ENCODE measurements at places on chromosomes 4 and X.

DNA sequence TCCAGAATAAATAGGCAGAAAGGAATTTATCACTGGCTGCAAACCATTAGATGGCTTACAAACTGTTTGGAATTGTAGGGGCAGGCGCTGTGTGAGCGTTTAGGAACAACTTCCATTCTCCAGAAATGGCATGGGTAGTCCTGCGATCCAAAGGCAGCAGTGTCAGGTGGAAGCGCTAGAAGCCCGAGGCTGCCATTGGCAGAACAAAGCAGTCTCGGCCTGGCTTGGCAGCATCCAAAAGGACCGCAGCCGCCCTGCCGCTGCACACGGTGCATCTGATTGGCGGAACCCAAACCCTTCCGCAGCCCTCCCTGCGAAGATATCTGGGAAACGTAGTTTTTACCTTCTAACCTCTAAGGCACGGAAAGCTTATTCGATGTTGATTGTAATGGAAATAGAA lies 23.6 kb upstream of the YTHDC1 start:
- DNase-seq = peak; percentile 32

- DNase-seq = no peak
These were observed 79.3 kb upstream of the BCOR start for GRCh38 chrX:40177117-40177430.

DNA sequence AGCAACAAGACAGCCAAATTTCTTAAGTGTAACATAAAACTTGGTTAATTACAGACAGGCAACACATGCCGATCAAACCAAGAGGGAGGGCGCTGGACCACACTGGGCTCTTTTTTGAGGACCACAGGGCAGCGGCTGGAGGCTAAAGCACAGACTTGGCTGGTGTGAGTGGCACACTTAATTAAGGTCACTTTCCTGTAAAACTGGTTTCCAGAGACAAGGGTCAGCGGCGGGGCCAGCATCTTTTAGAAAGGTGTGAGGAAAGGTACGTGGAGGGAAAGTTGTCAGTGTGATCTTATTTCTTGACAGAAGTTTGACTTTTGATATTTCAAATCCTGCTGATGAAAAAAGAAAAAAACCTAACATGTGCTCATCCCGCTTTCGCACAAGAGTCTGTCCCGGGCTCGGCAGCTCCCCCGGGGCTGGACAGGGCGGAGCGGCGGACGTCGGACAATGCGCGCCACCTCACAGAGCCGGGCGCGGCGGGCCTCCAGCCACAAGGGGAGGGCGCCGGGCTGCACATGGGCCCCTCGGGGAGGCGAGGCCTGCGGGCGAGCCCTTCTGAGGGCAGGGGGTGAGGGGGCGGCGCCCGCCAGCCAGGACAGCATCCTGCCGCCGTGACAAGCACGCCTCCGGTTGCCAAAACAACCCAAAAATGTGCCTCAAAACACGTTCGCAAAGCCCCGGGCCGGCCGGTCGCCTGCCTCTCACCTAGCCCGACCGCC lies 660 bp upstream of the HSPA4L start:
- peak; percentile 18 for DNase-seq

- no peak for DNase-seq
These were observed 105.8 kb downstream of the REPS2 start for GRCh38 chrX:17052210-17052609.

- no peak for DNase-seq
These were observed 72.5 kb downstream of the C4orf46 start for GRCh38 chr4:158599150-158599549.
